ENCODE measurements at places on chromosomes 16 and 17. TPM values are rescaled to one million over a fixed set of nuclear protein-coding genes. Genes with fewer than 3 reads are reported as not detected.

SULT1A1 gene
- 5.2 TPM for total RNA-seq

NPB gene
- total RNA-seq: 0.63 TPM

C16orf89 gene
- total RNA-seq: 2.5 TPM

OR4D1 gene
- total RNA-seq: not detected

ARHGDIG gene
- 0.77 TPM for total RNA-seq

PRAC1 gene
- total RNA-seq: not detected

PROCA1 gene
- total RNA-seq: 1.6 TPM

BCO1 gene
- total RNA-seq: under 0.01 TPM

TMC5 gene
- total RNA-seq: not detected

MT4 gene
- total RNA-seq: not detected

ST6GALNAC2 gene
- 1.4 TPM for total RNA-seq

CNTD1 gene
- 0.94 TPM for total RNA-seq

HYDIN gene
- total RNA-seq: 0.26 TPM

HS3ST2 gene
- under 0.01 TPM for total RNA-seq

KRTAP2-1 gene
- not detected for total RNA-seq

CFAP119 gene
- total RNA-seq: 0.69 TPM

SCIMP gene
- total RNA-seq: not detected

ITGAD gene
- total RNA-seq: not detected

KREMEN2 gene
- under 0.01 TPM for total RNA-seq

CPNE7 gene
- 9.2 TPM for total RNA-seq

THRA gene
- 51.2 TPM for total RNA-seq

SLC5A11 gene
- not detected for total RNA-seq

COG4 gene
- 94.5 TPM for total RNA-seq

KRTAP9-4 gene
- total RNA-seq: not detected

HSD11B2 gene
- total RNA-seq: not detected

ZNF750 gene
- total RNA-seq: 0.09 TPM

KRT31 gene
- total RNA-seq: not detected

NPIPB9 gene
- not detected for total RNA-seq

KRTAP9-3 gene
- total RNA-seq: not detected
